ENCODE measurements at places on chromosomes 1 and 21.

- peak; percentile 6 for DNase-seq
Observed at GRCh38 chr1:59146056-59146455, 150.8 kb upstream of the FGGY start.

- no peak for DNase-seq
Observed at GRCh38 chr1:98929437-98929836, 75.2 kb downstream of the PLPPR5 start.

- no peak for DNase-seq
Observed at GRCh38 chr21:37436174-37436573, 69.6 kb downstream of the DYRK1A start.

DNA sequence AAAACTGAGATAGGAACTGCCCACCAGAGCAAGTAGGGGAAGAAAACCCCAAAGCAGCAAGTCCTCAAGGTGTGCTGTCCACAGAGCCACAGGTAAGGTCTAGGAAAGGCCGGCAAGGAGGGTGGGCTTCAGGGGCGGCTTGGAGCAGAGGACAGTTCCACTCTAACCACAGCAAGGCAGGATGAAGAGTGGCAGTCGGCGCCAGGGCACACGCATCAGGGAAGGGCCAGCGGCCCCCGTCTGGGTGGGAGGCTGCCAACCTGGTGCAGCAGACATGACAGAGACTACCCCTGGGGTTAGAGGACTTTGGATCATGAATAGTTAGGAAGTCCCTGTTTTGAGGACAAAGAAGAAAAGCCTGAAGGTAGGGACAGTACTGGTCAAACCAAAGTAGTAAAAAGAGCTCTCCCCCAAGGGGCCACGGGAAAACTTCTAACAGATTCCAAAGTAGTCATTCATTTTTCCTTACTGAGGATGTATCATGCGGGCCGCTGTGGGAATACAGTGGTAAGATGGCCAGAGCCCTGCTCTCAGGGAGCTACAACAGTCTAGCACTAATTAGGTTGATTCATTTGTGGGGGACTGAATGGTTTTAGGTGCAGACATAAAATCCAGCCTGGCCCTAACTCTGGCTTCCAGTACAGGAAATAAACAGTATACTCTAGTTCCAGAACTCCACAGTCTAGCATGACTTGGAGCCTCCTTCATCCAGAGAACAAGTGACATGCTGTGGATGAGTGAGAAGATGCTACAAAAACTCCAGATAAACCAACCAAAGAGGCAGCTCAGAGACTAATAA is 3.5 kb upstream of the RAP1GAP start:
- no peak for DNase-seq

DNA sequence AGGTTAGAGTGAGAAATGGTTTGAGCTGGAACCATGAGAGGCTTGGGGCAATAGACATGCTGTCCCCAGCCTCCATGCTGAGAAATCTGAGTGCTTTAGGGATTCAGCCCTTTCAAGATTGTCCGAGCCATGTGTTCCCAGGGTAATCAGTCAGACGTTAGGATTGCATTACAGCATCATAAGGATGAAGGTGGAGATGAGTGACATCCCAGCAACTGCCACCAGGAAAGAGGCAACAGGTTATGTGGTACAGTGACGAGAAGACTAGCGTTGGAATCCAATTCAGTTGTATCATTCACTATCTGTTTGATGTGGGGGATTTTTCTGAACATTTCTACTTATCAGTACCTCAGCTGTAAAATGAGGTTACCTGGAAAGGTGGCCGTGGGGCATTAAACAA is 1.7 kb downstream of the CAMK1G start:
- no peak for DNase-seq

GRCh38 chr1:76687307-76688175 is 179.7 kb upstream of the ST6GALNAC5 start:
- no peak for DNase-seq

- no peak for DNase-seq
Observed at GRCh38 chr1:75115654-75116053, 18.5 kb upstream of the LHX8 start.

- DNase-seq: no peak
Observed at GRCh38 chr1:245860657-245861544, 646.2 kb downstream of the SMYD3 start.

- no peak for DNase-seq
Observed at GRCh38 chr21:15752763-15753407, 23.1 kb downstream of the USP25 start.

DNA sequence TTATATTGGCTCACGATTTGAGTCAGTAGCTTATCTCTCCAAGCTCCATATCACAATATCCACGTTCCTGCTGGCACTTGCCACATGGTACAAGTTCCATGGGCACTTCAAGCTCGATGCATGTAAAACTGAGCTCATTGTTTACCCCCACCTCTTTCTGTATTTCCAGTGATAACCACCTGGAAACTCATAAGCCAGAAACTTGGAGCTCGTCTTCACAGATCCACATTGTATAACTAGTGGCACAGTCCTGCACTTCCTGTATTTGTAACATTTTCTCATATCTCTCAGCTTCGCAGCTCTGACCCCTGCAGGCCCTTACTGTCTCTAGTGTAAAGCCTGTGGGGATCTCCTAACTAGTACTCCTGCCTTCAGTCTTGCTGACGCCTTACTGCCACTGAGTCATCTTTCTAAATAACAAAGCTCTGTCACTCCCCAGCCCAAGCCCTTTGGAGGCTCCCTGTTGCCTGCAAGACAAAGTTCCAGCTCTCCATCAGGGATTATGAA is 6.5 kb upstream of the C2CD4D start:
- peak; percentile 34 for DNase-seq

- no peak for DNase-seq
Observed at GRCh38 chr1:223410036-223410435, 16.8 kb downstream of the CCDC185 start.

- DNase-seq: no peak
Observed at GRCh38 chr1:195831789-195832188, 776.5 kb downstream of the KCNT2 start.

GRCh38 chr1:113036639-113037321 is 36.2 kb upstream of the LRIG2 start:
- DNase-seq: no peak

DNA sequence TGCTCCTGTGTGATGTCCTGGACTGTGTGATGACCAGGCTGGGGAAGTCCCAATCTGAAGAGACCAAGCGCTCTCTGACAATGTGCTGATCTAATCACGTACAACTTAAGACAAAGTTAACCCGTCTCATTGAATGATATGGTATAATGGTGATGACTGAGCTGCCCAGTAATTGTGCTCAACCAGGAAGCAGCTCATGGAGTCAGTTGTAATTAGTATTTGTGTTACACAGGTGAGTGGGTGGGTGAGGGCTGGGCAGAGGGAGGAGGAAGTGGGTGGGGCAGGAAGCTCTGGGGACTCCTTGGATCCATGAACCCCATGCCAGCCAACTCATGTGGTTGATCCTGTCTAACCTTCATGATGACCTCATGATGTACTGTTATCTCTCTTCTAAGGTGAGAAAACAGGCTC is 8.7 kb upstream of the ECE1 start:
- peak; percentile 20 for DNase-seq

GRCh38 chr21:41717573-41718330 is 49.1 kb downstream of the RIPK4 start:
- DNase-seq: no peak

GRCh38 chr21:35528116-35529042 is 479.3 kb upstream of the RUNX1 start:
- DNase-seq: peak; percentile 24

DNA sequence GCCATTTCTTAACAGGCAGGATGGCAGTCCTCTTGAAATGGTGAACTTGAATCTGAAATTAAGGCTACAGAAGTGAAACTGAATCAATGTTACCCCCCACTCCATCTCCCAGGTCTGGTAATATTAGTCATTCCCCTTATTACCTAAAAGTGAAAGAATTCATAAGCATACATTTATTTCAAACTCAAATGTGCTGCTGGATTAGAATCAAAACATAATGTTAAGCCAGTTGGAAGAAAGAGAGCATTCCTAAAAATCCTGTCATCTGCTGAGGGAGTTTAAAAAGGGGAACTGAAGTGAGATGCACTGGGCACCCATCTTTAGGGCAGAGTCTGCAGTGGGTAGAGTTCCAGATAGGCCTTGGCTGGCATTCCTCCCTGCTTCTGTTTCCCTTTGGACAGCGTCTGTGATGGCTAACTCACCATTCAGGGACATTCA is 17.4 kb downstream of the KIAA0319L start:
- no peak for DNase-seq
